ENCODE measurements at places on chromosomes 7 and 10.

DNA sequence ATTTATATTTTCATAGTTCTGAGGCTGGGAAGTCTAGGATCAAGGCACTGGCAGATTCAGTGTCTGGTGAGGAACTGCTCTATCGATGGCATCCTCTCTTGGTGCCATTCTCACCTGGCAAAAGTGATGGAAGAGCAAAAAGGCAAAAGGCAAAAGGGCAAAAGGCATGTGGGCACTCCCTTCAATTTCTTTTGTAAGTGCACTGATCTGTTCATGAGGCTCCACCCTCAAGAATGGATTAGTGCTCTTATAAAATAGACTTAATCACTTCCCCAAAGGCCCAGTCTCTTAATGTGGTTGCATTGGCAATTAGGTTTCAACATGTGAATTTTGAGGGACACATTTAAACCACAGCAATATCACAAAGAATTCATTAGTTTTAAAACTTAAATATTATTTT is 16.1 kb downstream of the TAS2R60 start:
- no peak for DNase-seq

- peak; percentile 20 for DNase-seq
Measured at GRCh38 chr7:92461027-92462003, 14.0 kb downstream of the GATAD1 start.

GRCh38 chr7:27992097-27992496 is 188.5 kb downstream of the JAZF1 start:
- DNase-seq: no peak

GRCh38 chr7:114620208-114620607 is 205.6 kb downstream of the FOXP2 start:
- no peak for DNase-seq

GRCh38 chr10:47035171-47035818 is 124.1 kb downstream of the PTPN20 start:
- no peak for DNase-seq

DNA sequence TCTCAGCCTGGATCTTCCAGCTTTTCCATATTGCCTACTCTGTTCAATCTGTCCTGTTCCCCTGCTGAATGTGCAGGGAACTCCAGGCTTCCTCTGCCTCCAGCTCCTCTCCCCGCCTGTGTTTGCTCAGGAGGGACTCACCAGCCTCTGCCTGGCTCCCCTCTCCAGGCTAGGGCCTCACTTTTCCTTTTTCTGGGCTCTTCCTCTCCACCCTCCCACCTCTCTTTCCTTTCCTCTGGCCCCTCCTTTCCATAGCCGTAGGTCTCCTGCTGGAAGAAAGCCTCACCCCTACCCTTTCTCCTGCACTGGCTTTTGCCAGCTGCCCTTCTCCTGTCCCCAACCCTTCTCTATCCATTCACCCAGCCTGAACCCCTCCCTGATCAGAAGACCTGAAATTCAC is 25.0 kb downstream of the PILRA start:
- no peak for DNase-seq

DNA sequence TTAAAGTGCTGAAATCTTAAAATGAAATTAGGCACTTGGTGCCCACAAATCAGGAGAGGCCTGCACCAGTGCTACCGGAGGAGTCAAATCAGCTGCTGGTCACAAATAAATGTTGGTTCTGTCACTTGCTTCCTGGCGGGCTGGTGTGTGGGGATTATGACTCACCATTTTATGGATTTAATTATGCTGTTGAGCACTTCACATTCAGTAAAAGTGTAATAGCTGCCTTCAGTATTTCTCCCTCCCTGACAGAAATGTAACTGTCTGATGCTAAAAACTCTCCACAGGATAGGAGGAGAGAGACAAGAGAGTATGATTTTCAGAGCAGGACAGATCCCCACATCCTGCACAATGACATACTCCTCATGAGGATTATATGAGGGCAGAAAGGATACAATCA is 186.0 kb downstream of the JAZF1 start:
- DNase-seq: no peak

GRCh38 chr7:148921806-148922205 is 37.7 kb upstream of the EZH2 start:
- DNase-seq: no peak

- no peak for DNase-seq
Measured at GRCh38 chr7:36207451-36208291, 54.6 kb downstream of the EEPD1 start.

All from activated naive CD4-positive, alpha-beta T cell treated with anti-CD3 and anti-CD28 coated beads, Interleukin-2, amount 50 U/mL, for 16 hours (primary cell).